ENCODE measurements at places on chromosomes 7 and 10. TPM values are rescaled to one million over a fixed set of nuclear protein-coding genes. Genes with fewer than 3 reads are reported as not detected.

DNA sequence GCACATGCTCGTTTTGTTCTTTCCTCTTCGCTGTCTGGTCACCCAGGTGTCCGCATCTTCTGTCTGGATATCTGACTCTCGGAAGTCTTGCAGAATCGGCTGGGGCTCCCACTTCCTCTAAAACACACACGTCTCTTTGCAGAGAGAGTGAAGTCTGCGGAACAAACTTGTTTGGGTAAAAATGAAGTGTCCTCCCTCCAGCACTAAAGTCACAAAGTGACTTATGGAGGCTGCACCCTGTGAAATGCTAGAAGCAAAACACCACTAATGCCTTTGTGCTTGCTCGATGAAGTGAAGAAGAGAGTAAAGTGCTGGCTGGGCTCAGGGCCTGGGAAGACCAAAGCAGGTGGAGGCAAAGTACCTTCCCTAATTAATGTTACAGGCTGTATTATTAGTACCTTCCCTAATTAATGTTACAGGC is 71.4 kb downstream of the FGFR2 start:
- DNase-seq: no peak

DNA sequence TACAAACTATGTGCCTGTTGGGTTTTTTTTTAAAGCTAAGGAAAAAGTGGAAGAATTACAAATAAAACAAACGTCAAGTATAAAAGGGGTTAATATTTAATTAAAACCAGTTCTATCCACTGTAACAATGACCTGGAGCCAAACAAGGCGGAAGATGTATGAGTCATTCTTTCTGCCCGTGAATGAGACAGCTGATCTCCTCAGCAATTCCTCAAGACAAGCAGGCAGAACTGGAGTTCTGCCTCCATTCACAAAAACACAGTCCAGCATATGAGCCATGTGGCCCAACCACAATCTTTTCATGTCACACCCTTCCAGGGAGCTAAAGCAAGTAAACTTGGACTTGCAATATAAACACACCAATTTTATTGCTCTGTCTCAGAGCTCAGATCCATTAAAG is 8.4 kb downstream of the ETV1 start:
- DNase-seq: peak; percentile 94

DNA sequence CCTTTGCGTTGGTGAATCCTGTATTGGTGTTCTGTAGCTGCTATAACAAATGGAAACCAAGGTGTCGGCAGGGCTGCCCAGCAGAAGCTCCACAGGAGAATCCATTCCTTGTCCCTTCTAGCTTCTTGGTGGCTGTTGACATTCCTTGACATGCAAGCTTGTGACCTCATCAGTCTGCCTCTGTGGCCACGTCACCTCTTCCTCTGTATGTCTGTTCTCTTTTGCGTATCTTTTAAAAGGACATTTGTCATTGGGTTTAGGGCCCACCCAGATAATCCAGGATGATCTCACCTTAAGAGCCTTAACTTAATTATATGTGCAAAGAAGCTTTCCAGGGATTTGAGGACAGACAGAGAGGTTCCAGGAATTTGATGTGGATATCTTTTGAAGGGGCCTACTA is 15.3 kb upstream of the ZCCHC24 start:
- DNase-seq: no peak

DNA sequence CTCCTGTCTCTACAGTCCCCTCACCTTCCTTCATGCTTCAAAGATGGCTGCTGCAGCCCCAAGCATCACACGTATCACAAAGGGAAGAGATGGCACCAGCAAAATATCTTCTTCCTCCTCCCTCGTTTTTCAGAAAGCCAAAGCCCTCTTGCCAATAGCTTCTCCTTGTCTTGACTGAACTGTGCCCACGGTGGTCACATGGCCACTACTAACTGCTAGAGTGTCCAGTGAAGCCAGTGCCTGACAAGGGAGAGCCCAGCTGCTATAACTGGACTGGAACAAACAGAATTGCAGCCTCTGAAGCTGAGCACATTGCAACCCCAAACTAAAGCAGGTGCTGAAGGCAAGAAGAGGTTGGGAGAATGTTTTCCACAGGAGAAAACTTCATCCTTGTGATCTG is 120.8 kb upstream of the RET start:
- no peak for DNase-seq

Gene NPFFR1
- not detected for polyA plus RNA-seq

Gene GARS1
- polyA plus RNA-seq: 829 TPM

DNA sequence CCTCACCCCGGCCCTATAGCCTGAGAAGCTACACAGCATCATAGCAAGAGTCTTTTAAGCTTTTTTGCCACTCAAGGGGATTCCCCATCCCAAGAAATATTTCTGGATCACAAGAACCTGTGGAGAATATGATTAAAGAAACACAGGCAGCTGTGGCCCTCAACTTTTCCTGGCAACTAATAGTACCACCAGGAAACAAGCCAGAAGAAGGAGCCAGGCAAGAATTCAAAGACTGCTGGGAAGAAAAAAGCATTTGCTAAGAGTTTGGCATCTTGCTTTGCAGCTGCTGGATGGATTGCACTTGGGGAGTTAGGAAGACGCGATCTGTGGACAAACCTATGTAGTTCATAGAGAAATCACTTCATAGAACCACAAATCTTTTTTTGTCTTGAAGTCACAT is 437.8 kb downstream of the PLXDC2 start:
- DNase-seq: no peak

DNA sequence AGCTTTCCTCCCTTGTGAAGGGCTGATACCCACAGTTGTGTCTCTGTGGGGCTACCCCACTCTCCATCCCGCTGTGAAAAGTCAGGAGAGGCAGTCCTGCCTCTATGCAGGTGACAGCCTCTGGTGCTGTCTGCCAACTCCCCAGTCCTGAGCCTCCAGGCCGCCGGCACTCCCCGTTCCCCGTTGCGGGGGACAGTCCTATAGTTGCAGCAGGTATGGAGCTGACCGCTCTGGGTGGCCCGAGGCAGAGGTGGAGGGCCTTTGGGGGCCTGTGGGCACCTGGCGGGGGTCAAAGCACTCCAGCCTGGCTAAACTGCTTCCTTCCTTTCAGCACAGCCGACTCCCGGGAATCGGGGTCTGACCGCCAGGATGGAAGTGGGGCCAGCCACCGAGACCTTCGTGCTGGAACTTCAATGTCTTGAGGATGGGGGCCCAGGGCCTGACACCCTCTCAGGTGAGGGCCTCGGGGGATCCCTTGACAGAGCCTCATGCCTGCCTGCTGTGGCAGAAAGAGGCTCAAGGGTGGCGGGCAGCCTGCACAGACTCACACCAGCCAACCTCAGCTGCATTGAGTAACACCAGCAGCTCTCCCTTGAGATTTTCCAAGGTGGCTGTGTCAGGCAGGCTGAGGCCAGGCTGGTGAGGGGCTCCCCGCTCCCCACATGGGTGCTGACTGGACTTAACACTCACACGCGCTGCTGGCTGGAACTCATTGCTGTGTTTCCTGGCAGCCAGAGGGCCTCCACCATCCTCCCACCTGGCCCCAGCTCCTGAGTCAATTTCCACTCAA is 1.6 kb downstream of the ZNF853 start:
- DNase-seq: no peak

Gene ANKRD2
- polyA plus RNA-seq: 0.05 TPM

DNA sequence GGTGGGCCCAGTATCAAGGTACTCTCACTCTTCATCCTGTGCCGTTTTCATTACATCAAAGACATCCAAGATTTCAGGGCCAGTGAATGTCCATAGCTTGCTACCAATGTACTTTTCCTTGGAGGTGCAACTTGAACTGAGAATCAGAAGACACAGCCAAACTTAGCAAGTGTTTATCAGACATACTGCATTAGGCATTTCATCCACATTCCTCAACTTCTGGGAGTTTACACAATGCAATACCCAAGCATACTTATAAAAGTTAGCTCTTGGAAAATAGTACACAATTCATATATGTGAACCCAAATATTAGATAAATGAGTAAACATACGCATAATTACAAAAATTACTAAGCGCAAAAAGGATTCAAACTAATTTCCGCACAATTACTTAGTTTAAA is 216.3 kb upstream of the RHOBTB1 start:
- peak; percentile 11 for DNase-seq

- DNase-seq: no peak
Measured at GRCh38 chr10:100683545-100684300, 61.7 kb upstream of the PAX2 start.

DNA sequence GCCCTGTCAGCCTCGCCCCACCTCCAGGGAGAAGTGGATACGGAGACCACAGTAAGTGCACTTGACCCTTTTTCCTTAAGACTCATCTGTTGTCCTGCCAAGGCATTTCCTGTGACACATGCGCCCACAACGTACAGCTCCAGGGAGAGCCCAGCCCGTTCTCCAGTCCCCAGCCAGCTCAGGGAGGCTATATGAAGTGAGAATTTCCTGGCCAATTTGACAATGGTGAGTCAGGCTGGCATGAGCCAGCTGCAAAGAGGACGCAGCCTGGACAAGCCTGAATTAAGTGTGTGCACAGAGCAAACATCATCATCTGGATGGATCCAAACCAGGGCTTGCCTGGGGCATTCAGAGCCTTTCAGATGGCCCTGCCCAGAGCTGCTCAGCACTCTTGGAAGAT is 244.8 kb downstream of the KCNMA1 start:
- DNase-seq: peak; percentile 80

DNA sequence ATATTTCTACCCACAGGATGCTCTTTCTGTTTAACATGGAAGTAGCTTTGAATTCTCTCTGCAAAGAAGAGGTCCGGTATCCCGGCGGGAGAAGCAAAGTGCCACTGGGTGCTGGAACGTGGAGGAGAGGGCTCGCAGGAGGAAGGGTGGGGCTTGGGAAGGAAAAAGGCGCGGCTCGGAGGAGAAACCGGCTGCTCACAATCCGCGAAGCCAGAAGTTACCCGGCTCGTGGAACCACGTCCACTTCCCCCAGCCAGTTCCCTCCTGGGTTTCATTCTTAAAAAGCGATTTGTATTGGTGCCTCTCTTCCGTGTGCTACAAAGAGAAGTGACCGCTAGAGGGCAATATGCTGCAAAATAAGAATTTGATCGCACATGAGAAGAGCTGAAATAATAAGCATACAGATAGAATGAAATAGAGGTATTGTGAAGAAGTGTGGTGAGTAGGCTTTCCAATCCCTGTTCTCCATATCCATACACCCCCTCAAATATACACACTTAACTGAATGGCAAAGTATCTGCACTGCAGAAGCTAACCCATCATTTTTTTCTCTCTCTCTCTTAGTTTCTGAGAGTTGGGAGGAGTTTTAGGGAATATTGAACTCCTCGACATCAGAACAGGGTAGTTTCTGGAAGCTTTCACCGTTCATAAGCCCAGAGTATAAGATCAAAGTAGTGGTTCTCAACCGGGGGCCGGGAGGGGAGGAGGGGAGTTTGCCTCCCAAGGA is 31.1 kb downstream of the TRIL start:
- DNase-seq: peak; percentile 76

Gene ANK3
- polyA plus RNA-seq: 1.6 TPM

DNA sequence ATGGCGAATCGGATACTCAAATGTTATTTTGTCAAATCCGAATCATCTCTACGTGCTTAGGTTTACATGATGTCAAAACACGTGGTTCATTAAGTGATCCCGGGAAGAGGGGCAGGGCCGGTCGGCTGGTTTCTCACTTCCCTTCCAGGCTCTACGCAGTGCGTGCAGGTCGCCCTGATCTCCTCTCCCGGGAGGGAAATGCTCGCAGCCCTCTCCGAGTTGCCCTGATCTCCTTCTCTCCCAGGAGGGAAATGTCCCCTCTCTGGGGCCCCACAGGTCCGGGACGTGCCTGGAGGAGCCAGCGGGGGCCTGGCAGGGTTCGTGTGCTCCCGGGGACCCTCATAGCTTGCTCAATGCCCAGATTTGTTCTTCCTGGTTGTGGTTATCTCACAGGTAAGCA is 202.7 kb downstream of the DNAJB6 start:
- no peak for DNase-seq

GRCh38 chr7:39659356-39660013 is 36.1 kb downstream of the RALA start:
- DNase-seq: no peak

Gene UTF1
- not detected for polyA plus RNA-seq

DNA sequence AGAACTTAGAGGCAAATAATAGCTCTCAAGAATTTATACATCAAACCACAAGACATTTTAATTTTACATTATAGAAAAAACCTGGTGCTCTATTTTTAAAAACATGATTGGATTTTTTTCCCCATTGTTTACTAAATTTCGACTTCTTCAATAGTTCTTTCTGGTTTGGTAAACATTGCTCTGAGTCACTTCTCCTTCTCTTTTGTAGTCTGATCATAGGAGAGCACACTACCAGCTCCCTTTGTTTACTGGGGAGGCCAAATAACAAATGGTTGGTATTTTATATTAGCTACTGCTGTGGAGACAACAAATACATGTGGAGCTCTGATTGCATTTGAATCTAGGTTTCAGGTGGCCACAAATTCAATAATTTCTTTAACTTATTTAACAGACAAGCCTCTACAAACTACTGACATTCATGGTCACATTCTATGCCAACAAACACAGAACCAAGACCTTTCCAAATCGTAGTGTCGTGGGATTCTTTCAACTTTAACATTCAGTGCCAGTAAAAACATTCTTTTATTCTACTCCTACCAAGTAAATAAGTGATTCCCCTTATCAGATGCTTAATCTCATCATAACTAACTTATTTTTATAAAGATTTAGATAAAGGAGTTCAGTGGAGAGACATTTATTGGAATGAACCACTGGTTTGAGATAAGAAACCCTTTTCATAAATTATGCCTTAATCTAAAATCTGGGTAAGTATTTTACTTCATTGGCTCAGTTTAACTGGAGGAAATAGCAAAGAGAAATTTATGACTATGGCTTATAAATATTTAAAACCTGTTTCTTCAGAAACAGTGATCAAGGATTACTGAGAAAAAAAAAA is 17.7 kb upstream of the FXYD4 start:
- no peak for DNase-seq

GRCh38 chr10:132335189-132336063 is 3.4 kb downstream of the LRRC27 start:
- no peak for DNase-seq

- no peak for DNase-seq
Measured at GRCh38 chr10:114077347-114077746, 33.7 kb downstream of the ADRB1 start.

DNA sequence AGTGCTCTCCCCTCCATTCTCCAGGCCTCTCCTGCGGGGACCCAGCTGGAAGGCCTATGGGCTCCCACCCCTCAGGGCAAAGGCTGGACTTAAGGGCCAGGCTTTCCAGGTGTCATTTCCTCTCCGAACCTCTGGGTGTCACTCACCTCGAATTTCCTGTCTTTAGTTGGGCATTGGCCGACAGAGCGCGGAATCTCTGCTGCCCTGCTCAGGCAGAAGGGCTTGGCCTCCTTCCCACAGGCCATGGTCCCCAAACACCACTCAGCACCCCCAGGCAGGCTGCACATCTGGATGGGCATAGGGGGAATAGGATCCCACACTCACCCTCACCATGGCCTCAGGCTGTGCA is 212.9 kb downstream of the CCSER2 start:
- no peak for DNase-seq

GRCh38 chr7:69992938-69993337 is 394.7 kb downstream of the AUTS2 start:
- DNase-seq: no peak

Gene DGKI
- 3.1 TPM for polyA plus RNA-seq

- no peak for DNase-seq
Measured at GRCh38 chr10:71268758-71269157, 50.3 kb upstream of the SLC29A3 start.

All from AG04450 (cell line).